ENCODE measurements at places on chromosomes 13 and 19. TPM values are rescaled to one million over a fixed set of nuclear protein-coding genes. Genes with fewer than 3 reads are reported as not detected.

KLK3 gene
- not detected for total RNA-seq

NUFIP1 gene
- total RNA-seq, result 2.4 TPM

SYCN gene
- total RNA-seq, result not detected

CEACAM16 gene
- not detected for total RNA-seq

BST2 gene
- total RNA-seq, result not detected

RFX1 gene
- 5.1 TPM for total RNA-seq

FPR3 gene
- total RNA-seq, result not detected

ZNF585A gene
- 9.4 TPM for total RNA-seq

LILRB2 gene
- total RNA-seq, result not detected
